Stimulated activated CD8-positive, alpha-beta memory T cell treated with anti-CD3 and anti-CD28 coated beads, Interleukin-7, amount 100 ng/mL, for 4 hours (primary cell): ENCODE measurements at places on chromosomes 4 and X.

DNA sequence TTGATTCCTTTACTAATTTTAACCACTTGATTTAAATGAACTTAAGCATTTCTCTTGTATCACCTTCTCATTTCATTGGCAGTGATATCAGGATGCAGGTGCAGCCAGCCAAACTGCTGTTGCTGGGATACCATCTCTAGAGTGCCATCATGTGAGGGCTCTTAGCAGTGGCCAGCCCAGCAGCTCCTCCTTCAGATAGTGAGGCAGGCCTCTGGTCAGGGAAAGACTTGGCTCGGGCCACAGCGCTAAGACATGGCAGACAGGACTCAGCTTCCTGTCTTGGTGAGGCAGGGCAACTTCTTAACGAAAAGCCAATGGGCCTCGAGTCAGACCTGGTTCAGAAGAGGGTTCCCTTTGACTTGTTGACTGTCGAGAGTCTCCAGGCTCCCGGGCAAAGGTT, 50.0 kb downstream of the NOP14 start:
- DNase-seq, result no peak

GRCh38 chrX:37800717-37801116, 20.9 kb downstream of the CYBB start:
- no peak for DNase-seq

- DNase-seq, result no peak
Observed at GRCh38 chr4:150082241-150082640, 4.0 kb downstream of the DCLK2 start.

GRCh38 chr4:111806331-111806730, 338.9 kb upstream of the FAM241A start:
- no peak for DNase-seq

DNA sequence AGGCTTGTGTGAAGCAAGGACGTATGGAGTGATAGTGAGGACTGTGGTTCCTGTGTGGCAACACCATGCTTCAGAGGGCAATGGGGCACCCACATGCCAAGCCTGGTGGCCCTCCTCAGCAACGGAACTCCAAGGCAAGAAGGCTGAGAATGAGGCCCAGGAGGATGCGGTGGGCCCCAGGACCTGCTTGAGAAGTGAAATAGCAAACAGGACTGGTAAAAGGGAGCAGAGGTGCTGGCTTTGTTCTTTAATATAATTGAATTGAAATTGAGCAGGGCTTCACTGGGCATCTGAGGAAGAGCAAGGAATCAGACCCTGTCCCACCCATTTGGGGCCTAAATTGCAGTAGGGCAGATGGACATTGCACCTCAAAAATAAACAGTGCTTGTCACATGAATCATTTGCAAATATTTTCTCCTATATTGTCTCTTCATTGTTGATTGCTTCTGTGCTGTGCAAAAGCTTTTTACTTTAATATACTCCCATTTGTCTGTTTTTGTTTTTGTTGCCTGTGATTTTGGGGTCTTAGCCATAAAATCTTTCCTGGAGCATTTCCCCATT, 2.3 kb downstream of the TMEM187 start:
- no peak for DNase-seq

- no peak for DNase-seq
Observed at GRCh38 chrX:134747006-134747405, 88.7 kb upstream of the PLAC1 start.

DNA sequence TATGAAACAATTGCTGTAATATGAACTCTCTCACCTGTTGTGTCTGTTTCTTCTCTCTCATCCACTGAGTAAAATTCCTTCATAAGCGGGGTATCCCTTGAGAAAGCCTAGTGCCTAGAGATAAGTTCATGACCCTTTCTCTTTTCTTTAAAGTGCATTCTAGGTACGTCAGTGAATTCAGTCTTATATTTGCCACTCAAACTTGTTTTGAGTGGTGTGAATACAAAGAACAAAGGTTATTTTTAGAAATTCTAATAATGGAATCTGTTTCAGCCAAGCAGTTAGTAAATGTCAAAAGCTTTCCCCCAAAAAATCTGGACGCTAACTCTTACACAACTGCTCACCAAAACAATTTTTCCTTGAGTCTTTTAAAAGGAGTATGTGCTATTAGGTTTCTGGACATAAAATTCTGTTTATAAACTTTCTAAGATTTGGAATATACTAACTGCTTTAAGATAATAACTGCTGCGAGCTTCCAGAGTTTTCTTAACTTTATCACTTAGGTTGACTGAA, 112.0 kb downstream of the VEGFC start:
- no peak for DNase-seq

GRCh38 chr4:80507077-80507476, 171.5 kb downstream of the CFAP299 start:
- DNase-seq, result no peak

DNA sequence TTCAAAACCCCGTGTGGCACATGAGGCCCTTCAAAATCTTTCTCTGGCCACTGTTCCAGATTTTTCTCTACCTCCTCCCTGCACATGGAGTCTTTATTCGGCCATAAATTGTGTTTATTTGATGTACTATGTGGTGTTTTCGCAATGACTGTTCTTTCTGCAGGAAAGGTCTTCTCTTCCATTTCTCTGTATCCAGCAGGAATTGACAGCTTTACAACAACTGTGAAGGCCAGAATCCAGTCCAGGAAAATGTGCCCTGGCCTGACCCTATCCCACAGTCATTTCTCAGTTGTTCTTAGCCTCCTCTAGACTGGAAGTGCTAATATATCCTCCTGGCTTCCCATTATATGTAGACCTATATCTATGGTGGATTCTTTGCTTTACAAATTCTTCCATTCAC, 191.4 kb downstream of the COL25A1 start:
- no peak for DNase-seq

GRCh38 chrX:69431420-69431819, 72.7 kb upstream of the NALF2 start:
- DNase-seq, result no peak

GRCh38 chr4:125267630-125268029, 47.1 kb upstream of the FAT4 start:
- no peak for DNase-seq

GRCh38 chr4:124873361-124874171, 161.0 kb upstream of the ANKRD50 start:
- DNase-seq, result no peak

DNA sequence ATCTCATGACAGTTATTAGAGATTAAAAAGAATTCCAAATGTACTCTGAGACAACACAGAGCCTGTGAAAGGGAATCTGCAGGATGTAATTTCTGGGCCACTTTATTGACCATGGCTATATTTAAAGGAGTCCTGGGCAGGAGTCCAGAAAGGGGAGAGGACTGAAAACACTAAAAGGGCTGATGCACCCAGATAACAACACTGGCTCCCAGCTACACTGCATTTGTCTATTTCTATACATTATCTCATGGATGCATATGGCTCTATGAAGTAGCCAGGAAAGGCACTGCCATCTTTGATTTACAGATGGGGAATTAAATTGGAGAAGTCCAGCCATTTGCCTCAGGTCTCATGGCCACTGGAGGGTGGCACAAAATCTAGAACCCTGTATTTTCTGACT, 56.0 kb downstream of the MED28 start:
- no peak for DNase-seq
